ENCODE measurements at places on chromosomes 1 and 21.
A peak's percentile ranks its signal among the peaks of the same experiment; 100 is the strongest.

- DNase-seq, result no peak
These were observed 431.9 kb upstream of the RUNX1 start for GRCh38 chr21:35481005-35481404.

GRCh38 chr1:77016386-77016985, 149.2 kb downstream of the ST6GALNAC5 start:
- no peak for DNase-seq

- DNase-seq, result no peak
These were observed 111.9 kb downstream of the DENND1B start for GRCh38 chr1:197663162-197663953.

DNA sequence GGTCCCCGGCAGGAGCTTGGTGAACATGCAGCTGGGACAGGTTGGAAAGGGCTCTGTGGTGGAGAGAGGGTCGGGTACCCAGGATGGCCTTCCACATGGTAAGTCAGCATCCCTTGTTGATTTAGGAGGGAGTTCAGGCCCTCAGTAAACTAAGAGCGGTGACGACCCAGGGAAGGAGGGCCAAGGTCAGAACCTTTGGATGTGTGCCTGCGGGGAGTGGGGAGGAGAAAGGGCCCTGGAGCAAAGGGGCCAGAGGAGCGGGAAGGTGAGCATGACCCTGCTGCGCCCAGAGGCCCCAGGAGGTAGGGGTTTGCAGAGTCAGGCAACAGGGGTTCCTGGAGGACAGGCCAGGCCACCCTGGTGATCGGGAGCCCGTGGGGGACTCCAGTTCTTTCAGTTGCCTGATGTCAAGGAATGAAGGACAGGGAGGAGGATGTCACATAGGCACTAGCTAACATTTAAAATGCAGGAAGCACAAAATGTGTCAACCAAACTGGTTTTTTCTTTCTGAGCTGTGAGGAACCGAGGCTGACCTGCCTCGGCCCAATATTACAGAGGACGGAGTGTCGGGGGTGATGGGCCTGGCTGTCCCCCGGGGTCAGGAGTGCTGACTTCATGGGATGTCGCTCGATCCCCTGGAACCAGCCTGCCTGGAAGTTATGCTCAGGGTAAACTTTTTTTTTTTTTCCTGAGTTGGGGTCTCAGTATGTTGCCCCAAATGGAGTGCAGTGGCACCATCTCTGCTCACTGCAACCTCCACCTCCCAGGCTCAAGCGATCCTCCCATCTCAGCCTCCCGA, 117.4 kb upstream of the SLC45A1 start:
- no peak for DNase-seq

DNA sequence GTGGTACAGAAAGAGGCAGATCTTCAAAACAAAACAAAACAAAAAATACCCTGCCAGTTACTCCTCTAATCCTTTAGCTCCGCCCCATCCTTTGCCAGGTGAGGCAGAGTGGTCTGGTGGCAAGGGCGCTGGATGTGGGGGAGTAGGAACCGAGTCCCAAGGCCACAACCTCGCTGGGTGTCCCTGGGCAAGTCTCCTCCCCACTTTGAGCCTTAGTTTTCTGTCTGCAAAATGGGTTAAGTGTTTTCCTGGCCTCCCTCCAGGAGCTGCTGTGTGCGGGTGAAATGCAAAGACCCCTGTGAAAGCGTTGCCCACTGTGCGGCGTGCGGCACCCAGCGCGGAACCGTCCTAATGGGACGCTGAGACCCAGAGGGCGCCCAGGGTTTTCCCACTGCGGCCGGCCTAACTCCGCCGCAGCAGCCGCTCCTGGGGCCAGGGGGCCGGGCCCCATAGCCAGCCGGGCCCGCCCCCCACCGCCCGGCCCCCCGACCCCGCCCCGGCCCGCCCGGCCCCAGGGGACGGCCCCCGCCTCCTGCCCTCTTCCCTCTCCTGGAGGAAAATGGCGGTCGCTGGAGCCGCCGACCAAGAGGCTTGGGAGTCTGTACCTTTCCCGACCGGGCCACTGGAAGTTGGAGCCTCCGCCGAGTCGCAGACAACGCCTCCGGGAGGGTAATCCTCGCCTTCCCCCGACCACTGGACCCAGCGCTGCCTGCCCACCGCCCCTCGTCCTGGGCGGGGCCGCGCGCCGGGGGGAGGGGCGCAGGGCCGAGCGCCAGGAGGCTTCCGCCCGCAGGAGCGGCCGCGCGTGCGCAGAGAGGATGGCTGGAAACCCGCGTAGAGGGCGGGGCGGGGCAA, at the start of the genes ERMAP and SVBP:
TSS of gene ERMAP (plus strand) at position 538 of the 855 bp plus-strand sequence. CDS start 13,327 bp downstream, outside the sequence.
TSS of gene SVBP (minus strand) at position 813 of the 855 bp plus-strand sequence. CDS start 853 bp downstream, outside the sequence.
- peak; percentile 97 for DNase-seq

DNA sequence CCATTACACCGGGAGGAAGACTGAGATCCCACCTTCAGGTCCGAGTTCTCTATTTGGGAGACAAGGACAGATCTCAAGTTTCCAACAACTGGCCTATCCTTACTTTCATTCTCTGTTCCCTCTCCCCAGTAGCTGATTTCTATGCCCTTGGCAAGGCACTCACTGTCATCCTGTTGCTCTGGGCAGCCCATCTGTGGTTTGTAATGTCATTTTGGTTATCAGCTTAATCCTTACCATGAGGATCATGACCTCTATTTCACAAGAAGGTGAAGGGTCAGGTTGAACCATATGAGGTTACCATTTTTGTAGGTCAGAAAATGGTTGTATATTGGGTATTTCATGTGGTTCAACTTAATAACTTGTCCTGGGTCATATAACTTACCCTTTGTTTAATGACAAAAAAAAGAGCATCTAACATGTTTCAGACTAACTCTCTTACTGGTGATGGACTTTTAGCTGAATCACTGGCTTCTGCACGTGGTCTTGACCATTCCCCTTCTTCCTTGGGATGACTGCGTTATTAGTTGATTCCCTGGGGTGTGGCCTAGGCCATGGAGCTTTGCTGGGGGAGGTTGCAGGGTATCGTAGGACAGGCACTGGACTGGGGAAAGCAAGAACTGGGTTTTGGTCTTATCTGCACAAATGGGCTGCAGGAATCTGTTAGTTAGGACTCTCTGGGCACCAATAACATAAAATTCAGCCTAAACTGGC, 120.2 kb downstream of the ACTL8 start:
- no peak for DNase-seq

GRCh38 chr1:159142391-159142663, 29.1 kb upstream of the CADM3 start:
- DNase-seq, result peak; percentile 58

DNA sequence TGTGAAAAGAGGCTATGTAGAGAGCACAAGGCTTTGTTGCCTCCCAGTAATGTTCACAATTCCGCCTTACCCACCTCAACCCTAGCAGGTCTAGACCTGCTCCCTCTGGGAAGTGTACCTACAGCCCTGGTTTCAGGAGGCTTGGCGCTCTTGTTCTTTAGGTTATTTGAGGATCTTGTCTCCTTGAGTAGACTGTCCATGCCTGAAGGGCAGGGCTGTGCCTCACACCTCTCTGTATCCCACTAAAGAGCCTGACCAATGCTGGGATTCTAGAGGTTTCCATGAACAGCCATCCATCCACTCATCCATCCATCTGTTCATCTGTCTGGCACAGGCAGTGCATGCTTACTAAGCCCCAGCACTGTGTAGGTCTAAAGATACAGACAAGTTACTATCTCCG, 1.0 kb downstream of the RAB7B start:
- DNase-seq, result no peak

DNA sequence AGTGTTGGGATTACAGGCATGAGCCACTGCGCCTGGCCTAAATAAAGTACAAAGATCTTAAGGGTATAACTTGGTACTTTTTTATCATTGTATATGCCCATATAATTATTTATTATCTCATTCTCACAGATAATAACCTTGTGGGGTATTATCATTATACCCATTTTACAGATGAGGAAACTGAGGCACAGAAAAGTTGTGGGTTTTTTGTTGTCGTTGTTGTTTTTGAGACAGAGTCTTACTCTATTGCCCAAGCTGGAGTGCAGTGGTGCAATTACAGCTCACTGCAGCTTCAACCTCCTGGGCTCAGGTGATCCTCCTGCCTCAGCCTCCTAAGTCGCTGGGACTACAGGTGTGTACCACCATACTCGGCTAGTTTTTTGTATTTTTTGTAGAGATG, 4.1 kb downstream of the CGN start:
- no peak for DNase-seq

DNA sequence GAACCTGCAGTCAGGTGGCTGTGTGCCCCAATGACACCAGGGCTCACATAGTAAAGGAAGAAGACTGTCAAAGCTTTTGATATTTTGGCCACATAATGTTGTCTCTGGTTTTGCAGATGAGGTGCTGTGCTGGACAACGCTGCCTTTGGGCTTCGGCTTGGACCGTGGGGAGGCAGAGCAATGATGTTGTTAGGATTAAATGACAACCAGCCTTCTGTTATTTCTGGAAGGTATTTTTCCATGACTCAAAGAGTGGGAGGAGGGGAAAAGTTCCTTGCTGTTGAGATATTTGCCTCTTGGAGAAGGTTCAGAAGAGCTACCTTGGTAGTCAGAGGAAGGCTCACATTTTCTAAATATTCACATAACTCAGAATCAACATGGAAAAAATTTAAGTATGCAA, 187.3 kb upstream of the GALNT2 start:
- no peak for DNase-seq

- no peak for DNase-seq
These were observed 20.7 kb downstream of the GPR157 start for GRCh38 chr1:9108056-9108665.

- DNase-seq, result no peak
These were observed 34.5 kb downstream of the TMPRSS15 start for GRCh38 chr21:18369115-18369514.

- no peak for DNase-seq
These were observed 57.5 kb downstream of the MAP3K7CL start for GRCh38 chr21:29187944-29188343.

DNA sequence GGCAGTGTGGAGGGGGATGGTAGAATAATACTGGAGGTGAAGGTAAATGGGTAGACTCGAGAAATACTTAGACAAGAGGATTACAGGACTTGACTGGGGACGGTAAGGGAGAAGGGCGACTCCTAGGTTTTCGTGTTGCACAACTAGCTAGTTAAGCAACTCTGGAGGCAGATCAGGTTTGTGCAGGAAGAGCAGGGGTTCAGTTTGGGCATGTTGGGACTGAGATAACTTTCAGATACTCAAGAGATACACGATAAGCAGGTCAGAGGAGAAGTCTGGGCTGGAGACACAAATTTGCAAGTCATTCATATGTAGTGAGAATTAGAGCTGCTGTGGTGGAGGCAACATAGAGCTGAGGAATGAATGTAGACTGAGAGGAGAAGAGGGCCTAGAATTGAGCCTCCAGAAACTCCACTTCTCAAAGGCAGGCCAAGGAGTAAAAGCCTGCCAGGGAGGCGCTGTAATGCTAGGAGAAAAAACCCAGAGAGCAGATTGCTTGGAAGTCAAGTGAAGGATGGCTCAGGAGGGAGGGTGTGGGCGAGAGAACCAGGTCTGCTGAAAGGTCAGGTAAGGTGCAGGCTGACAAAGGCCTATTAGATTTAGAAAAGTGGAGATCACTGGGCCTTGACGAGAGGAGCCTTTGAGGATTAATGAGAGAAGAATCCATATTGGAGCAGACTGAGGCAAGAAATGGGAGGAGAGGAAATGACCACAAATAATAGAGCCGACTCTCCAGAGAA, 20.8 kb downstream of the MAB21L3 start:
- peak; percentile 87 for DNase-seq

DNA sequence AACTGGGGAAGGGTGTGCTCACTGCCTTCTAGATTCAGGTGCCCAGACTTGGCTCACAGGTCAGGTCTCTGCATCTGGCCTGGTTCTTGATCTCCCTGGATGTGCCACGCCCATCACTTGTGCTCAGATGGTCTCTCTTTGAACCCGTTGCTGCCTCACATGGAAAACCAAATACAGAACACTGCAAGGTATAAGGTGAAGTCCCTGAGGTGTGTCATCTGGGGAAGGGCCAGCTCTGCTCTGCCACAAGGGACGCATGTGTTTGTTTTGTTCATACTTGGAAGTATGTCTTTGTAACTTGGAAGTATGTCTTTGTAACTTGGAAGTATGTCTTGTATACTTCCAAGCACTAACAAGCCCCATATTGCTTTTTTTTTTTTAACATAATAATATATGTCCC, 13.4 kb upstream of the CRNN start:
- no peak for DNase-seq

DNA sequence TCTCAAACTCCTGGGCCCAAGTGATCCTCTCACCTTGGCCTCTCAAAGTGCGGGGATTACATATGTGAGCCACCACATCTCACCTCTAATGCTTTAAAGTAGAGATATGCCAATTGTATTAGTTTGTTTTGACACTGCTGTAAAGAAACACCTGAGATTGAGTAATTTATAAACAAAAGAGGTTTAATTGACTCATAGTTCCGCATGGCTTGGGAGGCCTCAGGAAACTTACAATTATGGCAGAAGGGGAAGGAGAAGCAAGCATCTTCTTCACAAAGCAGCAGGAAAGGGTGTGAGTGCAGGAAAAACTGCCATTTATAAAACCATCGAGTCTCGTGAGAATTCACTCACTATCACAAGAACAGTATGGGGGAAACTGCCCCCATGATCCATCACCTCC, 3.5 kb upstream of the MYCL start:
- DNase-seq, result no peak

- DNase-seq, result no peak
These were observed 19.9 kb downstream of the ZNF648 start for GRCh38 chr1:182041615-182042014.

DNA sequence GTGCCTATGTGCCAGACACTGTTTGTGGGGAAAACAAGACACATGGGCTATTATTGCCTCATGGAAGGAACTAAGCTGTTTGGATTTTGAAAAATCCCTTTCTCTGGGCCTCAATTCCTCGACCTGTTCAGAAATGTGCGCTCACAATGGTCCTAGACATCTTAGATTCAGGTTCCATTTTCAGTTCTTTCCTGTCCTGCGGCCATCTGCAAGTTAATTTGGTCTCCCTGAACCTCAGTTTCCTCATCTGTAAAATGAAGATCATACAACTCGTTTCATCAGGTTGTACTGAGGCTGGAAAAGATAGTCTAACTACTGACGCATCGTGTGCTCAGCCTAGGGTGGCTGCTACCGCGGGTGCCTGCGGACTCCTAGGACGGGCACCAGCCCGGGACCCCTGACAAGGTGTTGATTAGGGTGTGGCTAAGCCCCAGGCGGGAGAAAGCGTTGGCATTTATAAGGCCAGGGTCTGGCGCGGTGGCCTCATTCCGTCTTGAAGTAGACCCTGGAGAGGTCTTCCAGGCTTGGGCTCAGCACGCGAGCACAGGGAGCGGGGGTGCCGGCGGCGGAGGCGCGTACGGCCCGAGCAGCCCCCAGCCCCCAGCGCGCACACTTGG, 493 bp upstream of the ELOA start:
- peak; percentile 62 for DNase-seq
